ENCODE measurements at places on chromosomes 11 and 22.
A peak's percentile ranks its signal among the peaks of the same experiment; 100 is the strongest.

DNA sequence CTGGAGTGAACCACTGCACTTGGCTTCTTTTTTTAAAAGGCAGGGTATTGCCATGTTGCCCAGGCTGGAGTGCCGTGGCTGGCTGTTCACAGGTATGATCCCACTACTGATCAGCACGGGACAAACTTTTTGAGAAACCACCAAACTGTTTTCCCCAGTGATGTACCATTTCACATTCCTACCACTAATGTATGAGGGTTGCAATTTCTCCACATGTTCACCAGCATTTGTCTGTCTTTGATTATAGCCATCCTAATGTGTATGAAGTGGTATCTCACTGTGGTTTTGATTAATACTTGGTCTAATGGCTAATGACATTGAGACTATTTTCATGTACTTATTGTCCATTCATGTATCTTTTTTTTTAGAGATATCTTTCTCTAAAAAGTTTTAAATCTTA lies 41.5 kb upstream of the EP300 start:
- DNase-seq, result no peak

- no peak for DNase-seq
Measured at GRCh38 chr11:1297011-1297575, 12.3 kb downstream of the TOLLIP start.

DNA sequence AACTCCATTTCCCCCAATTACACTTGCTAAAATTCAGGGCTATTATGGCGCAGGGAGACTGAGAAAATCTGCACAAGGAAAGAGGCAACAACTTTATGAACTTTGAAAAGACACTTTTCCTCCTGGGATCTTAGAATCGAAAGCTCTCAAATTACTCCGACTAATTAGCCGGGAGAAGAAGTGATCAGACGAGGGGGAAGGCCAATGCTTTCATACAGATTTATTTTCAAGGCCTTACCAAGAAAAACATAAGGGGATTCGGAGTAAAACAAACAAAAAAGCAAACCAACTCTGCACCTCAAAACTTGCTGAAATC lies 1.6 kb downstream of the PAX6 start:
- no peak for DNase-seq

DNA sequence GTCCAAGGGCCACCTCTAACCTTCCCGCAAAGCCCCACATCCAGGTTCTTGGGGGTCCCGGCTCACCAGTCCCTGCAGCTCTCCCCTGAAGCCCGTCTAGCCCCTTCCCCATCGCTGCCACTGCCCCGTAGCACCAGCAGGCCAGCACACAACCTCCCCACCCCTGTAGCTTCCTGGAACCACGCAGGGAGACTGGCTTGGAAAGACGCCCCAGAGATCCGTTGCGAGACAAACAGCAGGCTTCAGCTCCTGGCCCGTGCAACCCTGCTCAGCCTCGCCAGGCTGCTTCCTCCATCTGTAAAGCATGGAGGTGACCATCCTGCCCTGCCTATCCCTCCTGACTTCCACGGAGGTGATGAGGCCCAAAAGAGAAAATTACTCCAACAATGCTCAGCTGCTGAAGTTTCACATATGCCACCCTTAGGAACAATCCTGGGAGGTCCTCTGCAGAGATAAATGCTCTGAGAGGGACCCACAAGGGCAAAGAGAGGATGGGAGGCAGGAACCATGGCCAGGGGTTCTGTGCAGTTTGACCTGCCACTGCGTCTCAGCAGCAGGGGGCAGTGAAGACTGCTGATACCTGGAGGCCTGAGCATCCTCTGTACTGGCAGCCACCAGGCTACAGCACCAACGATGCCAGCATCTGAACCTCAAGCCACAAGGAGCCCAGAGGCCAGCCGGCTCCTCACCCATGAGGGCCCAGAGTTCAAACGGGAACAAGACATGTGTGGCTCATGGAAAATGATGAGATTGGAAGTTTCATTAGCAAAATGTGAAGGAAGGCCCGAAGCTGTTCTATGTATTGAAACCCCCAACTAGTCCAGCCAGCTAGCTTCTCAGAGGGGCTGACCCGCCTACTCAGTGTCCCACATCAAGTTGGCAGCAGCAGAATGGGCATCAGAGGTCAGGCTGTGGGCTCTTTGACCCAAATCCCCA lies 16.1 kb downstream of the DGCR2 start:
- DNase-seq, result no peak

- no peak for DNase-seq
Measured at GRCh38 chr11:120201653-120202052, 9.2 kb upstream of the OAF start.

DNA sequence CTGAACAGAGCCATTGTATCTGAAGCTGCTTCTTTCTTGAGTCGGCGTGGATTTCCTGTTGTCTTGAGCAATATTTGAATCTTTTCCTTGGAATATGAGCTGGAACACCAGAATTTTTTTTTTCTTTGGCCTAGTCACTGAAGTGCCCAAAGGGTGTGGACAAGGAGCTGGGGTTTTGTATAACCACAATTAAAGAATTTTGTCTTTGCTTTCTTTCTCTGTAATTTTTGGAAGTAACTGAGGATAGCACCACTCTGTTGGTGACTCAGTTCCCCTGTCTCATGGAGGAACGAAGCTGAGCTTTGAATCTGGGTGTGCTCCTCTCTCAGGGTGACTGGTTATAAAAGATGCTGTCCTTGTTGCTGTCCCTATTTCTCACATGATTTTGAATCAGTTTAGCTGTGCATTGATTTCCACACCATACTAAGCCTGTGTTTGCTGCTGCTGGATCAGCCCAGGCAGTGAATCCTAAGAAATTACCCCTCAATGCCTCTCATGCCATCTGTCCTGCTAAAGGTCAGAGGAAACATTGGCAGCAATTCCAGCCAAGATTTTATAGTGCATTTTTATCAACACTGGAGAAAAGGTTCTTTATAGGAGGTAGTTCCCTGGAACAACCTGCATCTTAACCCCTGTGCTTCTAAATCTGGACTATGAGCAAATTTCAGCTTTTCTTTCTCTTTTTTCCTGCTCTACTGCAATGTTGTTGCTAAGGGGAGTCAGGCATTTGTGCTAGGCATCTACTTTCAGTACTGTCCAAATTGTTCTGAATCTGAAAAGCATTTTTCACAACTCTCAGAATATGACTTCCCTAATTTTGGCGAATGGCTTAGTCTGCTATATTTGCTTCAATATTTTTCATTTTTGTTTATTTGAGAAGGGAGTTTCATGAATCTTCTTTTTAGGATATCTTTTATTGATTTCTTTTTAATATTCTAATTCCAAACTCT lies 540.8 kb downstream of the SOX6 start:
- DNase-seq, result no peak

DNA sequence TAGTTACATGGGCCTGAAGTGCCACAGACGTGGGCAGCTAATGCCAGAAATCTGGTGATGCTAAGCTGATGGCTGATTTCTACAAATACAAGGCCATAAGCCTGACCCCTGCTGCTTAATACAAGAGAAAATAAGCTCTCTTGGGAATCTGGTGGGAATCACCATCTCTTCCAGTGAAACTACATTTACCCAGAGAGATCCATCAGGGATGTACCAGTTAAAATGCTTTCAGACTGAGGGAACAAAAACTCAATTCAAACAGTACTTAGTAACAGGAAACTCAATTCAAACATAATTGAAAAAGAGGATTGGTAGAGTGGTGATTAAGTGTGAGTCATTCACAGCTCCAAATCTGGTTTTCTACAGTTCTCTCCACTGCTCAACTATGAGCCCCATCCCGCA lies 1.7 kb upstream of the CAVIN3 start:
- DNase-seq, result peak; percentile 22

DNA sequence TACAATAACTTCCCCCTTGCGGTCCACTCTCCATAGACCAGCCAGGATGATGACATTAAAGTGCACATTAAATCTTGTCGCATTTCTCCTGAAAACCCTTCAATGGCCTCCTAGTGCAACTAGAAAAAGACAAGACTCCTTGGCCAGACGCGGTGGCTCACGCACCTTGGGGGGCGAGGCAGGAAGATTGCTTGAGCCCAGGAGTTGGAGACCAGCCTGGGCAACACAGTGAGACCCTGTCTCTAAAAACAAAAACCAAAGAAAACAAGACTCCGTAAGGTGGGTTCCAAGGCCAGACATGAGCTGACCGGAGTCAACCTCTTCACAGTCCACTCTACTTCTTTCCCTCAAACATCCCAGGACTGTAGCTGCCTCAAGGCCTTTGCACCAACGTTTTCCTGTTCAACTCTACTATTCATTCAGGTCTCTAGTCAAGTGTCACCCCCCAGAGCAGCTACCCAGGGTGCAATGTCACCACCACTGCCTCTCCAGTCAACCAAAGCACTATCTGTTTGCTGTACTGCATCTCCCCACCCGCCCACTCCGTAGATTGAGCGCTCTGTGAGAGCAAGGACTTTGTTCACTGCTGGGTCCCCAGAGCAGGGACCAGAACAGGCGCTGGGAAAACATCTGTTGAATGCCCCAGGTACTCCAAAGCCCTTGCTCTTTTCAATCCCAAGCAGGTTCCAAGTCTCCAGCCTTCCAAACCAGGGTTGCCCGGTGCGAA lies 739 bp downstream of the ZMAT5 start:
- DNase-seq, result no peak

DNA sequence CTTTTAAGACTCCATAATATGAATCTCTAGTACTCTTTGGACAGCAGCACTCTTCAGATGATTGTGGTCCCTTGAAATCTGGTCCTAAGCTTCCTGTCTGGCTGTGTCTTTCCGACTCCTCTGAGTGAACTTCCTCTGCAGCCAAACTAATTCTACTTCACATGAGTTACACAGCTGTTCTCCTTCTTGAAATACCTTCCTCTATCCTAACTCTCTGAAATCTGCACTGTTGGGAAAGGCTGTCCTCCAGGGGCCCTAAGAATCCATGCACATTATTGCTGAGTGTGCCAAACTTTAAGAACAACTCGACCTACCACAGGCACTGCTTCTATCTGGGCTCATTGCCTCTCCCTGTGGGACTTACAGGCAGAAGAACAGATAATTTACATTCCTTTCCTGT lies 217.3 kb upstream of the ARHGAP42 start:
- DNase-seq, result no peak

DNA sequence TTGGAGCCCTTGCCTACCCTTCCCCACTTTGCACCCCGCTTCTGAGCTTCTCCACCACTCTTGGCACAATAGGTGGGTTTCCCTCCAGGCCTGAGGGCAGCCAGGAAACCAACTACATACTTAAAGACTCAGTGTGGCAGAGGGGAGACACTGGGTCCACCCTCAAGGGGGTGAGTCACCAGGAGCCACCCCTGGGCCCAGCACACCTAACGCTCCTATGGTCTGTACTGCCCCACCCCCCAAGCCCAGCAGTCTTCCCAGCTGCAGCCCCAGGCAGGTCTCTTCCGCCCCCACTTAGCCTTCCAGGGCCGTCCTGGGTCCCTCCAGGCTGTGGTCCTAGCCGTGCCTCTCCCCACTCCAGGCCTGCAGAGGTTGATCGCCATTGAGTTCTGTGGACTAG lies 3.2 kb upstream of the TMPRSS13 start:
- DNase-seq, result no peak

DNA sequence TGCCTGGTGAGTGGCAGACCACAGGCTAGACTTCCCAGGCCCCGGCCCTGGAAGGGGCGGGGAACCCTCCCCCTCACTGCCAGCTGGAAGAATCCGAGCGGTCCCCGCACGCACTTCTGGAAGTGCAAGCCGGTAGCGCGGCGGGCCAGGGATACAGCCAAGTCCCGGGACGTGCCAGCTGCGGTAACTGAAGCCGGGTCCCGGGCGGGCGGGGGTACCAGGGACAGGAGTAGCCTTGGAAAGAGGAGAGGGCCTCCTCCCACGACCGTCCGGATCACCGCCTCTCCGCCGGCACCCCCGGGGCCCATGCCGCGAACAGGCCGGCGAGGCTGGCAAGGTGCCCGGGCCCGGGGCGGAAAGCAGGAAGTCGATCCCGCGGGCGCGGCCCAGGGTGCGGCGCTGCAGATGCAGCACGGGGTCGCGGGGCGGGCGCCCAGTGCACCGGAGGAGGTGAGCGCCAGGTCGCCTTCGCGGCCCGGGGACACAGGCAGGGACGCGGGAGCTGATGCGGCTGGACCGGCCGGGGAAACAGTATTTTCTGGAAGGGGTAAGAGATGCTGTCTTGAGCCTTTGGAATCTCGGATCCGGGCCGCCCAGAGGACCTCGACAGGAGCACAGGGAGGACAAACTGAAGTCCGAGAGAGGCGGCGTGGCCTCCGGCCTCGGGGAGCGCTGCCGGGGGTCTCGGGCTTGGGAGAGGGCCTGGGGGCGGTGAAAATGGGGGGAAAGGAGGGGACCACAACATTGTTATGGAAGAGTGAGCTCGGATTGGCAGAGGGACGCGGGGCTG lies 783 bp upstream of the SLC35C1 start:
- peak; percentile 51 for DNase-seq

DNA sequence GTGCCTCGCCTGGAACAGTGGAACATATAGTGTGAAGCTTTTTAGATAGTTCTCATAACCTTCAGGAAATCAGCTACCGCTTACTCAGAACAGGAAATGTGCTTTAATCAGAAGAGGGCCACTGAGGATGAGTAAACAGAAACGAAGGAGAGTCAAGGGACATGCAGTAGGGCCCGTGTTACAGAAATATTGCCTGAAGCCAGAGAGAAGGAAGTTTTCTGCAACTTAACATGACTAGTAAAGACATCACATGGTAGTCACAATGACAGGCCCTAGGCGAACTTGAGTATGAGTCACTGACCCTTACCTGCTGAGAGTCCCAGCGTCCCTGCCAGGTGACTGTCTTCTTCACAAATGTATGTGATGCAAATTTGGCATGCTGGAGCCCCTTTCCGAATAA lies 39.4 kb downstream of the CARD18 start:
- no peak for DNase-seq

GRCh38 chr11:131955904-131956303 lies 585.5 kb downstream of the NTM start:
- peak; percentile 2 for DNase-seq

DNA sequence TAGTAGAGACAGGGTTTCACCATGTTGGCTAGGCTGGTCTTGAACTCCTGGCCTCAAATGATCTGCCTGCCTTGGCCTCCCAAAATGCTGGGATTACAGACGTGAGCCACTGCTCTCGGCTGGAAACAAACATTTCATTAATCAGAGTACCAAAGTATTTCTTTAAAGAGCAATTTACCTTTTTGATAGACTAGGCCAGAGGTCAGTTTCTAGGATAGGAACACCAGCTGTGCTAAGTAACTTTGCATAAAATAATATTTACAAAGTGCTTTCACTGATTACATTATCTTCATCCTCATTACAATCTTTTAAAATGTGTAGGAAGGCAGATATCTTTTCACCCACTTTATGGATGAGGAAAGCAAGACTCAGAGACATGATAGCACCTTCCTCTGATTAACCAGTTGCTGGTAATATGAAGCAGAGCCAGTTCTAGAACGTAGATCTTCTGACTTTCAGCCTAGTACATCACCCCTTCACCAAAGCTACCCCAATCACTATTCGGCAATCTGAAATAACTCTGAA lies 355.2 kb downstream of the SOX6 start:
- DNase-seq, result no peak

- no peak for DNase-seq
Measured at GRCh38 chr11:686451-687243, 8.4 kb downstream of the DEAF1 start.

GRCh38 chr11:5815534-5815933 lies 6.8 kb downstream of the OR52N2 start:
- DNase-seq, result no peak

DNA sequence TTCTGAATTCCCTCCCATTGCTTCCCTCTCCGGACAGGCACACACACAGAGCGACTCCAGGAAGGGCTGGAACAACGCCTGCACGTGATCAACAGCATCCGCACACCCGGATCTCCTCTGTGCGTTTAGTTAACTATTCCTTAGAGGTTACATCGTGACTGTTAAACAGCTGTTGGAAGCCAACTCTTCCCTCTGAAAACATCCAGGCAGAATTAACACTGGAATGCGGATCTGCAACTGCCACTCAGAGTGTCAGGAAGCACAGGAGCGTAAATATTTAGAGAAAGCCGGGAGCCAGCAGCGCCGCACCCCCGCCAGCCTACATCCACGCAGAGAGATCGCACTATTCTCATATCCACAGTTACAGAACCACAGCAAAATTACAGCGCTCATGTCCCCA lies 46.2 kb downstream of the SHANK2 start:
- peak; percentile 71 for DNase-seq

All from hepatic stellate cell (primary cell).